ENCODE measurements at places on chromosomes 6 and 20.
A peak's percentile ranks its signal among the peaks of the same experiment; 100 is the strongest.

DNA sequence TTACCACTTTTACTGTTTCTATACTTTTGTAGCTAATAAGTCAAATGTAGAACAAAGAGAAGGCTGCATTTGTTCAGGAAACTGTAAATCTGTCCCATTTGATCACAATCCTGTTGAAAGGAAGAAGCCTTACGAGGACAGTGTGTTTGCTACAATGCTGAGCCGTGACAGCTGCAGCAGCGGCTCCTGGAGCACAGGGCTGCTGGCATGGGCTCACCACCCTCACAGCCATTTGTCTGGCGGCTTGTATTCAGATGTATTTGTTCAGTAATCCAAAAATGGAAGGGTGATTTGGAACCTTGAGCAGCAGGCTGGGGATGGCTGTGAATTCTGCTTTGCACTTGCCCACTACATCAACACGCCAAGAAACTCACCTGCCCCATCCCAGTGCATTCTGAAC, 5.7 kb downstream of the TUBB2A start:
- peak; percentile 61 for DNase-seq

GRCh38 chr6:144639654-144640053, 354.5 kb downstream of the UTRN start:
- no peak for DNase-seq

- peak; percentile 2 for DNase-seq
These were observed 641 bp downstream of the TCF15 start for GRCh38 chr20:609371-609964.

GRCh38 chr20:38726804-38727606, 2.7 kb downstream of the SLC32A1 start:
- DNase-seq, result no peak

GRCh38 chr6:43963203-43963602, 164.0 kb downstream of the MRPL14 start:
- no peak for DNase-seq

DNA sequence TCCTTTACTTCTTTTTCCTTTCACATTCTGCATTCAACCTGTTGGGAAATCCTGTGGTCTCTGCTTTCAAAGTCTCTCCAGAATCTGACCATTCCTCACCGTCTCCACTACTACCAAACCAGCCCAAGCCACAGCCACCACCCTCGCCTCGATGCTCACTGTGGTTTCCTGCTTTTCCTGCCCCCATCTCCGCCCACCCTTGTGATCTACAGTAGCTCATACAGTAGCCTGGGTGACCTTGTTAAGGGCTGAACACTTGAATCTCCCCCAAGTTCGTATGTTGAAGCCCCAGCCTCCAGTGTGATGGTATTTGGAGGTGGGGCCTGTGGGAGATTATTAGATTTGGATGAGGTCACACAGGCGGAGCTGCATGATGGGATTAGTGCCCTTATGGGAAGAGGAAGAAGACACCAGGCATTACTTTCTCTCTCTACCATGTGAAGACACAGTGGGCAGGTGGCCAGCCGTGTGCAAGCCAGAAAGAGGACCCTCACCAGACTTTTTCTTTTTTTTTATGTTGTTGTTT, 189.0 kb upstream of the UST start:
- no peak for DNase-seq

DNA sequence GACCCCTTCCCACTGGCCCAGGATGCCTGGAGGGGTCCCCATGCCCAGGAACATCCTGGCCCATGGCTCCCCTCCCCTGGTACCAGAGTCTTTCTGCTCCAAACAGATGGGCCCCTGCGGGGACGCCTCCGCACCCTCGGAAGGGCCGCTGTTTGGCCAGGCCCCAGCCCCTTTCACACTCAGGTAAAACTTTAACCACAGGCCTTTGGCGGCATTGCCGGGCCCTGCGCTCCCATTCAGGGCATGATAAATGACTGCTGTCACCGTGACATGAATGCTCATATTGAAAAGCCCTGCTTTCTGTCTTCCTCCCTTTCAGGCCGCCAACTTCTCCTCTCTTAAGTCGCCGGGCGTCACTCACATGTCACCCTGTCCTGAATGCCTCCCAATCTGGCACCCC, 141.5 kb upstream of the TOP1 start:
- no peak for DNase-seq

DNA sequence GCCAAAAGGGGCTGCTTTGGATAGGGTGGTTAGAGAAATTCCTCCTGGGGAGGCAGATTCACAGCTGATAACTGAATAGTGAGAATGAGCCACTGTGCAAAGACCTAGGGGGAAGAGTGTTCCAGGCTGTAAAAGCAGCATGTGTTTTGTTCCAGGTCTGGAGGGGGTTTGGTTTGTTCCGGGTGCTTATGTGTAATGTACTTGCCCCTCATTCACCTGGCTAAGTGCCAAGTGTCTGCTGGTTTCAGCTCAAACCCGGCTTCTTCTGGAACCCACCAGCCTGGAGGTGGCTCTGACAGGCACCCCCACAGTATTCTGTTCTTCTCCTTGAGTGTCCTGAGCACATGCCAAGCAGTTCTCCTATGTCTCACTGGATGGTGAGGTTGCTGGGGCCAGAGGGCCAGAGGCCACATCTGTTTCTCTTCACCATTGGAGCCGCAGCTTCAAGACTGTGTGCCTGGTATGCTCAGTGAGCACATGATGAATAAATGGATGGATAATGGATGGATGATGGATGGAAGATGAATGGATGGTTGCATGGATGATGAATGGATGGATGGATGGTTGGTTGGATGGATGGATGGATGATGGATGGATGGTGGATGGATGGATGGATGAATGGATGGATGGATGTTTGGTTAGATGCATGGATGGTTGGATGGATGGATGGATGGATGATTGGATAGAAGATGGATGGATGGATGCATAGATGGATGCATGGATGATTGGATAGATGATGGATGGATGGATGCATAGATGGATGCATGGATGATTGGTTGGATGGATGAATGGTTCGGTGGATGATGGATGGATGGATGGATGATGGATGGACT, 227.6 kb downstream of the BMP7 start:
- DNase-seq, result no peak
